Stimulated activated CD4-positive, alpha-beta T cell treated with anti-CD3 and anti-CD28 coated beads, Interleukin-2, amount 100 ng/mL, for 24 hours (primary cell): ENCODE measurements at places on chromosomes 13 and 19.

DNA sequence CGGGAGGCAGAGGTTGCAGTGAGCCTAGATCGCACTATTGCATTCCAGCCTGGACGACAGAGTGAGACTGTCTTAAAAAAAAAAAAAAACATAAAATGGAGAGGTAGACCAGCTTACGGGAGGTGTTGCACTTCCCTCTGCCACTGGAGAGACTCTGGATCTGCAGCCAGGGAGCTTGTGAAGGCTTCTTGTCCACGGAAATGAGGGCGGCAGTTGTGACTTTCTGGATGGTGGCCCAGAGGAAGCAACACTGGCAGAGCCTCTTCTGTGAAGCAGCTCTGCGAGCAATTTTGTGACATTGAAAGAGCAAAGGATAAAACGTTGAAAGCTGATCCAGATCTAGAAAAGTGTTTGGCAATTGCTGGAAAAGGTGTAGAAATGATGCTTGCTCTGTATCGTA lies 10.4 kb downstream of the SPINT2 start:
- no peak for DNase-seq

- DNase-seq, result peak; percentile 77
Observed at GRCh38 chr19:55484593-55485438, at the start of gene NAT14. Gene NAT14, plus strand, starts transcription at chr19:55485188. Its CDS starts 521 bp downstream, at chr19:55485709.

DNA sequence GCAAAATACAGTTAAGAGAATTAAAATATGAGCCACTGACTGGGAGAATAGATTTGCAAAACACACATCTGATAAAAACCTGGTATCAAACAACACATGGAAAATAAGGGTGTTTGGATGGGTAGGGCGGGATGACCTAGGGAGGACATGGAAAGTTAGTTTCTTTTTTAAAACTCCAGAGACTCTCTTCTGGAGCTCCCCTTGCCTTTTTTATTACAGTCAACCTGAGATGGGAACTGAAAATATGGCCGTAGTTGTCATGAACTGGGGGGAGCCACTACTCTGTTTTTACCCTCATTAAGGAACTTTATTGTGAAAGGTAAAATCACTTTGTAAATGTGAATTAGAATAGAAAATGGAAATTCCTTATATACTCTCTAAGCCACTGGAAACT lies 113.0 kb downstream of the ATP11A start:
- no peak for DNase-seq

- DNase-seq, result no peak
Observed at GRCh38 chr19:50178320-50178719, 15.2 kb upstream of the IZUMO2 start.

GRCh38 chr13:99299920-99300341 lies 7.3 kb downstream of the GPR183 start:
- no peak for DNase-seq

GRCh38 chr13:110450016-110450900 lies 111.3 kb downstream of the RAB20 start:
- no peak for DNase-seq
